ENCODE measurements at places on chromosomes 5 and 9.

DNA sequence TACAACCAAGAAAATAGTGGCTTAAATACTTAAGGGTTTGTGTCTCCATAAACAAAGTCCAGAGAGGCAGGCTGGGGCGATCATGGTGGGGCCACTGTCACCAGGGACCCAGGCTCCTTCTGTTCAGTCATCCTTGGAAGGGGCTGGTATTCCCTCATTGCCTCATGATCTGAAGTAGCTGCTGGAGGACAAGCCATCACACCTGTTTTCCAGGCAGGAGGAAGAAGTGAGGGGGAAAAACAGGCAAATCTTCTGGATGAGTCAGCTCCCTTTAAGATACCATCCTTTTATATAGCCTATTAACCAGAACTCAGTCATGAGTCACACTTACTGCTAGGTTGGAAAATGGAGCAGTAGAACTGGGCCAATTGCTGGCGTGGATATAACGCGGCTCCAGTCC lies 92.3 kb downstream of the DAP start:
- DNase-seq, result no peak

DNA sequence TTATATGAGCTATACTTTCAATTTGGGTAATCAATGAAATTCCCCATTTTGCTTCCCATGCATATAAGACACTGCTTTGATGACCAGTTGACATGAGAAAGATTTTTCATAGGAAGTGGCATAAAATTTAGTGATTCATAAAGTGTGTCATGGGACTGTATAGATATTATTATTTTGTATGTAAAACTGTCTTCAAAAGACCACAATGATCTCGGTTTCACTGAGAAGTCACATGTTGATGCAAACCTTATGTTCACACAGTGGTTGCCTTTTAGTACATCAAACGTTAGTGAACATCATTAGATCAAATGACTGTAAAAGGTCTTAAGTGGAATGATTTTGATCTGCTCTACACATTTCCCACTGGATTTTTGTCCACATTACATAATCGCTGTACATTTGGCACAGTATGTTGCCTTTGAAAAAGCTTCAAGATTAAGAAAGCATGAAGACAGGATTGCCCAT lies 349.2 kb upstream of the MEF2C start:
- DNase-seq, result no peak

- no peak for DNase-seq
Measured at GRCh38 chr9:80554301-80554700, 982.5 kb downstream of the TLE4 start.

DNA sequence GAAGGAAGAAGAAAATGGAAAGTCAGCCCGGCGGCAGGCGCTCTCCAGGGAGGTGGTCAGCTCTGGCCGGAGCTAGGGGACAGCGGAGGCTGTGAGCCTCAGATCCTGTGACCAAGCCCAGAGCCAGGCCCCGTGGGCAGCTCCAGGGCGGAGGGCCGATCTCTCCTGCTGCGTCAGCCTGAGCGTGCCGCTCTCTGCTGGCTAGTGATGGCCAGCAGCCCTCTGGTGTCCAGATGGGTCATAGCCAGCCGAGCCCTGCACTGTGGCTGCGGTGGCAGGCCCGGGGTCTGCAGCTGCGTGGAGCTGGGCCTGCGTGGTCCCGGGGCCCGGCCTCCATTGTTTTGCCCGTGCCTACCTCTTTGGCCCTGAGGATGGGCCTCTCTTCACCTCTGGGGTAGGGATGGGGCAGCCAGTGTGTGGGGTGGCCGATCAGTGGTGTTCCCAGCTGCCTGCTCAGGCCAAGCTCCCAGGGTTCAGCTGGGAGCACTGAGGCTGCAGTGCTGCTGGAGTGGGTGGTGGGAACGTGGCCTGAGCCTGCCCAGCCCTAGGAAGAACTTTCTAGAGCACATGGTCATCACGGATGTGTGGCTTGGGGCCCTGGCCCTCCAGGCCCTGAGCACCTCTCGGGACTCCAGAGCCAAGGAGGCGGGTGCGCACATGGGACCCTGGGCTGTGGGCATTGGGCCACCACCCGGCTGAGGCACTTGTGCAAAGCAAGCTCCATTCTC lies 17.1 kb upstream of the NRARP start:
- no peak for DNase-seq

- no peak for DNase-seq
Measured at GRCh38 chr5:87137283-87137682, 130.4 kb upstream of the RASA1 start.

DNA sequence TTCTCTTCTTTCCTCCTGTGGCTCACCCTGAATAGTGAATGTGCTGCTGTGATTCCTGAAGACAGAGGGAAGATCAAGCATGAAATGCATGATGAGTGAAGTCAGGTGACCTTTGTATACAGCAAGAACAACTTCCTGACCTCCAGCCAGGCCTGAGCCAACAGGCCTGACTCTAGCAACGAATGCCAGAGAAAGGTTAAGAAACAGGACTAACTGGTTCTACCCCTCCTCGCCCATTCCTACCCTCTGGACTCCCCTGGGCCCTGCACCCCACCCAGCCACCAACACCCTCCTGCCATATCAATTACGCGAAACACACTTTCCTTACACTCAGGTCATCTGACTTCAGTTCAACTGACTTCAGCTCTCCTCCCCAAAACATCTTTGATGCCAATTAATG lies 4.9 kb downstream of the SUSD1 start:
- DNase-seq, result no peak

DNA sequence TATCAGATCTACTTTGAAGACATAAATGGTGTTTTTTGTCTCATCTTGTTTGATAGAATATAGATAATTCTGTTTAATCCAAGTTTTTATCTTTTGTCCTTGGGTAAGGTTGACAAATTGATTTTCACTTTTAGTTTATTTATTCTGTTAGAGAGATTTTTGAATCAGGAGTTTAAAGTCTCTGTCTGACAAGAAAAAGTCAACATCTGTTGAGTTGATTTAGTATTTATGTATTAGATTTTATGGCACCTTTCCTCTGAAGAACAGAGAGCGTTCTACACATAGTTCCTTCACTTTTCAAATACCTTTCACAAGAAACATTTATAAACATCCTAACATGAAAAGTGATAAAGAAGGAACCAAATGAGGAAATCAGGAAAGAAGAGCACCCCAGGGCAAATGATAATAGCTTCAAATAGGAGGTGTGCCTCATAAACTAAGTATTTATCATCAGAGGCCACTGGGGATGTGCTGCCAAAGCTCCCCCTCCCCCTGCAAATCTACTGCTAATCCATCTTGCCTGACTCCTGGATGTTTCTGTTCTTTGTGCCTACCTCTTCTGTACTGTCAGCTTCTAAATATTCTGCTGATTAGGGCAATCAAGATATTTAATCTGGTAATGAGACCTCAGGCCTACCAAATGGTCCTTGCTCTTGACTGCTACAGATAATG lies 457.7 kb upstream of the CHD1 start:
- no peak for DNase-seq

DNA sequence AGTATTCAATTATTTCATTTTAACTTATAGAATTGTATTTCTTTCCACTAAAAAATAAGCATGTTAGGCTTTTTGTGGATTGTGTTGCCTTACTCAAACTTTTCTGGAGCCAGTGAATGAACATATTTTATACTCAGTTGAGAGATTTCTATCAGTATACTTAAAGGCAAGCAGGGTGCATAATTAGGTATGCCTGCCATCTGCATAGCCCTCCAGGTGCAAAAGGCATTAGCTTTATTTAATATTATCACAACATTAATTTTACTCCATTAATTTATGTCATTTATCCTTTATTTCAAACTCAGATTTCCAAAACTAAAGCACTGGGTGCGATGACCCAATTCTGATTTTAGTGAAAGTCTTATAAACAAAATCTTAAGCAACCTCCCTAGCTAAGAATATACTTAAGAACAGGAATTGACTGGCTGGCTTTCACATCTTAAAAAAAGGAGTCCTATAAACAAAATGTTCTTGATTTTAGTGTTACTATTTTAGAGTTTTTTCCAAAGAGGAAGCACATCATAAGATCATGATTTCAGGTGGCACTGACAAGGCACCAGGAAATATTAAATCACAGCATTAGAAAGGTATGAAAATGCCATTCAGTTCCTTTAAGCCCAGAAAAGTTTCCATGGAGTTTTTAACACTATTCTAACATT lies 178.4 kb downstream of the MPDZ start:
- no peak for DNase-seq

- no peak for DNase-seq
Measured at GRCh38 chr5:27038476-27038875, at the start of gene CDH9. CDH9 (minus strand) TSS chr5:27038586; CDS start chr5:26988333, 50,253 bp downstream.

DNA sequence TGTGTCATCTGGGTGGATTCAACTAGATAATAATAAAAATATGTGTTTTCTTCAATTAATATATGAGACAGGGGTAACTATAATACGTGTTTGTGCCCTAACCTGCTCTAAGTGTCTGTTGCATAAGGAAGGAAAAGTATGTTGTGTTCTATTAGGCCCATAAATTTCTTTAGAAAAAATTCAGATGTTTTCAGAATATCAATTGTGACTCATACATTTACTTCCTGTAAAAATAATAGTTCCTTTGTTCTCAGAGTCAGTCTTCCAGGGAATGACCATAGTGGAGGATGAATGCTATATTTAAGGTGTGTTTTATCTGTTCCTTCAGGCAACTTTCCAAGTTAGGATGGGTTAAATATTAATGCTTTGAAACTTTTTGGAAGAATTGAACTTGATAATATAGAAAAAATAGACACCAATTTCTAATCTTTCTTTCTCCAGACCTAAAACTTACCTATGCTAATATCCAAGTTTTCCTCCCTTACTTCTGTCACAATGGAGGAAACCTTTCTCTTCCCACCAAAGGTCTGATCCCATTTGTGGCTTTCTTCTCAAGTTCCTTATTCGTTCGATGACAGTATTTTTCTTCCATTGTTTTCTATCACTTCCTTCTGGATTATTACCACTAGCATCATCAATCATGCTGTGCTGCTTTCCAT lies 49.9 kb downstream of the ISL1 start:
- DNase-seq, result no peak

DNA sequence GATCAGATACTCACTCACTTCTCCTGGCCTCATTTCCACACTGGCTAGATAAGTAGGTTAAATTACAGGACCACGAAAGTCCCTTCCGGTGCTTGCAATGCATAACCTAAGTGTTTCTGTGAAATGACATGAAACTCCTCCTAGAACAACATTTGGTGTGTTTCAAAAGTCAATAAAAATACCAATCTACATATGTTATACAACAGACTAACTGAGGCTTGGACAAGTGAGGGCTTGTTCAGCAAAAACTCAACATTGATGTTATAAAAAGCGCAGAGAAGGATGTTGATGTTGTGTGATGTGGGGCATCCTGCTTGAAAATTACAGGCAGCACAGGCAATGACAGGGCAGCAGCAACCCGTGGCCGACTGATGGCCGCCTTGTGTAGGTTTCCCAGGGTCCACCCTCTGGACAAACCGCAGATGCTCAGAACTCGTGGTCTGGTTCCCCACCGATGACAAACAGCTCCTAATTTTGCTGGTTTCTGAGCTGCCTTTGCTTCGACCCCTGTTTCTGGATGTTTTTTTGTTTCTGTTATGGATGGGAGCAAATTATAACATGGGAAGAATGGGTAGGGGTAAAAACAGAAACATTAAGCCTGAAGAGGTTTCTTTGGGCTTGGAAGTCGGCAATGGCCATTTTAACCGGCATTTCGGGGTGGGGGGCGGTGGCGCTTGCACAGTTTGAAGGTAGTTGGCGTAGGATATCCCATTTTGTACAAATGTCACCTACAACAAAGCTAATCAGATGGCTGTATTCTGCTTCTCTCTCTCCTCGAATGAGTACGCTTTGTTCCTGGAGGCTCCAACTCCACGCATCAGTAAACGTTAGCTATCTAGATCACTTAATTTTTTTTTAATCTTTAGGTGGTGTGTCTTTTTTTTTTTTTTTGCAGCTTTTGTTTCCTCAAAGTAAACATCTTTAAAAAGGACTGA lies 116.1 kb downstream of the PDZD2 start:
- DNase-seq, result no peak

- DNase-seq, result no peak
Measured at GRCh38 chr5:154590093-154590724, 112.2 kb upstream of the HAND1 start.

GRCh38 chr5:180613188-180613813 lies 22.0 kb upstream of the SCGB3A1 start:
- DNase-seq, result no peak

- no peak for DNase-seq
Measured at GRCh38 chr9:129227843-129228189, 49.8 kb upstream of the IER5L start.

DNA sequence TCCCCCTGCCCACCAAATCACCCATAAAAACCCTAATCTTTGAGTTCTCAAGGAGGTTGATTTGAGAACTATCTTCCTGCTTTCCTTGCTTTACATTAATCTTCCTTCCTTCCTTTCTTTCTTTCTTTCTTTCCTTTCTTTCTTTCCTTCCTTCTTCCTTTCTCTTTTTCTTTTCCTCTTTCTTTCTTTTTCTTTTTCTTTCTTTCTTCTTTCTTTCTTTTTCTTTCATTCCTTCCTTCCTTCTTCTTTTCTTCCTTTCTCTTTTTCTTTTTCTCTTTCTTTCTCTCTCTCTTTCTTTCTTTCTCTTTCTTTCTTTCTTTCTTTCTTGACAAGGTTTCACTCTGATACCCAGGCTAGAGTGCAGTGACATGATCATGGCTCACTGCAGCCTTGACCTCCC lies 67.3 kb upstream of the CEMIP2 start:
- no peak for DNase-seq

- DNase-seq, result no peak
Measured at GRCh38 chr5:150307617-150308426, 5.1 kb upstream of the ARSI start.

DNA sequence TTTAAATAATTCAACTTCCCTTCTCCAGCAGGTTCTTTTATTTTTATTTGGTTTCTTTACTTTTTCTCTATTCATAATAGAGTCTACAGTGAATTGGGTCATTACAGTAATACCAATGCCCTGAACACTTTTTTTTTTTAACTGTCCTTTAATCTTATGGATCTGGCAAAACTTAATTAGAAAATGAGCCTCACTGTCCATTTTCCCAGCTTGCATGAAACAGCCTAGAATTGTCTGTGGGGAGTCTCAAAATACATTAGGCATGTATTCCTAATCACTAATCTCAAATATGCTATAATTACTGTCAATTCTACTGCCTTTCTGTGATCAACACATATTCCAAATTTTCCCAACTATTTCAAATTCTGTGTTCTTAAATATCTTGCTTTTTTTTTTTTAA lies 406.8 kb downstream of the ANXA1 start:
- no peak for DNase-seq

- DNase-seq, result no peak
Measured at GRCh38 chr9:109011231-109011671, 2.0 kb downstream of the CTNNAL1 start.

GRCh38 chr9:93663877-93664548 lies 87.6 kb downstream of the PHF2 start:
- no peak for DNase-seq

- DNase-seq, result no peak
Measured at GRCh38 chr5:83485842-83486241, 14.3 kb downstream of the VCAN start.

DNA sequence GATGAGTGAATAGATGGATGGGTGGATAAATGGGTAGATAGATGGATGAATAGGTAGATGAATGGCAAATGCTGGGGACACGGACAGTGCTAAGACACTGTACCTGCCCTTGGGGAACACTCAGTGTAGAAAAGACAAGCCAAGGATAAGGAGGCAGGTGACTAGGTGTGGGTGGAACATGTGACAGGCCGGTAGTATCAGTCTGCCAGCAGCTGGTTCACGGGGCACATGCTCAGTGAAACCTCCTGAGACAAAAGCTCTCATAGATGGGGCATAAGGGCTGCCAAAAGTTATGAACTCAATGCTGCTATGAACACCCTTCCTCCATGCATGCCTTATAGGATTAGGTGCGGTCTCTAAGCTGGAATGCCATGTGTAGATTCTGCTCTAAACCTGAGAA lies 71.0 kb downstream of the C5orf15 start:
- DNase-seq, result no peak

GRCh38 chr9:69078581-69078980 lies 43.0 kb downstream of the FXN start:
- DNase-seq, result no peak

Data from cortex of kidney (tissue), 1 donor.